ENCODE measurements at places on chromosomes 11 and 22.

- DNase-seq, result no peak
Measured at GRCh38 chr11:63427971-63428508, 58.5 kb downstream of the SLC22A9 start.

GRCh38 chr11:11253497-11253896 lies 99.6 kb downstream of the CSNK2A3 start:
- no peak for DNase-seq

GRCh38 chr22:37546437-37547250 lies 13.6 kb upstream of the CDC42EP1 start:
- DNase-seq, result no peak

DNA sequence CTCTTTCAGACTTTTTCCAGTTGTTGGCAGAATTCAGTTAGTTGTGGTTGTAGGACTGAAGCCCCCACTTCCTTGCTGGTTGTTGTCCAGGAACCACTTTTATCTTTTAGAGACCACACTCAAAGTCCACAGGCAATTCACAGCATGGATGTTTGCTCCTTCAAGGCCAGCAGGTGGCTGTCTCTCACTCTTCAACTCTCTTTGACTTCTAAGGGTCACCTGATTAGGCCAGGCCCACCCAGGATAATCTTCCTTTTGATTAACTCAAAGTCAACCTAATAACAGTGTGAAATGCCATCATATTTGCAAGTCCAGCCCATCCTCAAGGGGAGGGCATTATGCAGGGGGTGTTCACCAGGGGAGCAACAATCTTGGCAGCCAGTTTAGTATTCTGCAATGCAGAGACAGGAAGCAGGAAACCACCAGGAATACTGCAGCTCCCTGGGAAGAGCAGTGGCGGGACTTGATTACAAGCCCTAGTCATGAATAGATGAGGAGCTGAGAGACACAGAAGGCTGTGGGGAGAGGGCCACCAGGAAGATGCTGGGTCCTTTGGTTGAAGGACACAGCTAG lies 52.4 kb downstream of the LRRC74B start:
- no peak for DNase-seq

DNA sequence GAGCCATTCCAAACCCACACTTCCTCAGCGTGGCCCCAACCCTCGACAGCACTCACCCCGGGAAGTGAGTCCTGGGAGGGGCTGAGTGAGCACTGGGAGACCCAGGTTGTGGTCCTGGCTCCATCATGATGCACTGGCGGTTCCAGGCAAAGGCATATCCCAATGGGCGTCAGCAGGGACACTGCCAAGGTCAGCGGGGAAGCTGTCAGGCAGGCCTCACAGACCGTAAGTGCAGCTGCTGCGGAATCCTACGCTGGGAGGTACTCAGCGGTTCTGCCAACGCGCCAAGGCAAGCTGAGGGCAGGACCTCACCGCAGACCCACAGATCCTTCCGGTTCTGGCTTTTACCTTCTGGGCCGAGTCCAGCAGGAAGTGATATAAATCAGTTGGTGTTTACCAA lies 1.4 kb upstream of the GAL3ST1 start:
- DNase-seq, result no peak

- peak; percentile 87 for DNase-seq
Measured at GRCh38 chr11:122101625-122102291, 14.3 kb downstream of the BLID start.

GRCh38 chr11:126874831-126875230 lies 125.7 kb downstream of the KIRREL3 start:
- peak; percentile 6 for DNase-seq

GRCh38 chr11:132980670-132981069 lies 551.6 kb downstream of the OPCML start:
- DNase-seq, result no peak

- DNase-seq, result no peak
Measured at GRCh38 chr22:20284471-20285086, 16.5 kb upstream of the RTN4R start.

DNA sequence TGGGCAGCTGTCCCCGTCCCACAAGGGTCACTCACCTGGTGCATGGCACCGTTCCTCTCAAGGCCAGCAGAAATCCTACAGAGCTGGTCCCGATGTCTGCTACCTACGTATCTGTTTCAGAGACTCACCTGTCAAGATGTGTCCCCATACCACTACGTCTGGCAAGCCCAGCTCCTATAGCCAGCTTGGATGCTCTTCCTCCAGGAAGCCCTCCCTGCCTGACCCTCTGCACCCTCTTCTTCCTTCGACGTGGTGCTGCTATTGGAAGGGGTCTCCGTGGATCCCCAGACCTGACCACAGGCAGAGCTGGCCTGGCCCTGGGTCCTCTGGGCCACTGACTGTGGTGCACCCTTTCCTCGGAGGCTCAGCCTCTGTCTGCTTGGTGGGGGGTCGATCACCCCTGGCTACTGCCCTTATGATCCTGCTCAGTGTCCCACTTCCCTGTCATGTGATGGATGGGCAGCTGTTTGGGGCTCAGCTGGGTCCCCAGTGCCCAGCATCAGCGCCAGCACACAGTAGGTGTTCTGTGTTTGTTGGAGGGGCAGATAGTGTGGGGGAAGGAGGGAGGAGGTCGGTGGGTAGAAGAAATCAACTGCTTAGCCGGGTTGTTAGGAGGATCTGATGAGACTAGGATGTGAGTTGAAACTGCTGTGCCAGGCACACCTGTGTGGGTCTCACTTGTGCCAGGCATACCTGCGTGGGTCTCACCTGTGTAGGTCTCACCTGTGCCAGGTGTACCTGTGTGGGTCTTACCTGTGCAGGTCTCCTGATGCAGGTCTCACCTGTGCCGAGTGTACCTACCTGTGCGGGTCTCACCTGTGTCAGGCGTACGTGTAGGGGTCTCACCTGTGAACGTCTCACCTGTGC lies 21.7 kb upstream of the ARHGAP8 start:
- no peak for DNase-seq

DNA sequence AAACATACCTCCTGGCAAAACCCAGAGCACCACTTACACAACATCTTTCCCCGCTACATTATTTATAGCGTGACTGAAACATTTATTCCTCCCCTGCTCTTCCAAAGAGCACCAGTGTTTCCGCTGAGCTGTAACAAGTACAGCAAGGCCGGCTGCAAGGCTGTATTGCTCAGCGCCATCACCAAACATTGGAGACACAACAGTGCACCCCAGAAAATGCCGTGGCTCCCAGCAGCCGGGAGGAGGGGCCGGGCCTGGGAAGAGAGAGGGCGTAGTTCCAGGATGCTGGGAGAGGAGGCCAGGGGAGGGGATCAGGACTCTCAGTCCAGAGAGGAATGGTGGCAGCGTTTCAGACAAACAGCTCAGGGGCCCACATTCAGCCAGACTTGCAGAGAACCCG lies 133.2 kb downstream of the DSCAML1 start:
- DNase-seq, result no peak

GRCh38 chr22:42688241-42689211 lies 32.1 kb downstream of the A4GALT start:
- peak; percentile 97 for DNase-seq

All from lower leg skin (tissue), 4 donors.